ENCODE measurements at places on chromosomes 16 and 17. TPM values are rescaled to one million over a fixed set of nuclear protein-coding genes. Genes with fewer than 3 reads are reported as not detected.

GRCh38 chr16:75909746-75910145 is 183.5 kb upstream of the CPHXL start:
- H3K4me1 ChIP-seq = no peaks in the 10 kb centered on the region
- no peaks in the 10 kb centered on the region for H3K27me3 ChIP-seq
- DNase-seq = no peak
- H3K36me3 ChIP-seq = no peaks in the 10 kb centered on the region
- H3K27ac ChIP-seq = no peak overlapping the region

GRCh38 chr17:6471531-6472465 is 27.5 kb downstream of the PIMREG start:
- peaks cover 2% of the 10 kb centered on the region for H3K27me3 ChIP-seq
- no peak for DNase-seq
- no peak overlapping the region for H3K27ac ChIP-seq
- H3K4me1 ChIP-seq = peaks cover 24% of the 10 kb centered on the region
- H3K4me3 ChIP-seq = no peak overlapping the region

DNA sequence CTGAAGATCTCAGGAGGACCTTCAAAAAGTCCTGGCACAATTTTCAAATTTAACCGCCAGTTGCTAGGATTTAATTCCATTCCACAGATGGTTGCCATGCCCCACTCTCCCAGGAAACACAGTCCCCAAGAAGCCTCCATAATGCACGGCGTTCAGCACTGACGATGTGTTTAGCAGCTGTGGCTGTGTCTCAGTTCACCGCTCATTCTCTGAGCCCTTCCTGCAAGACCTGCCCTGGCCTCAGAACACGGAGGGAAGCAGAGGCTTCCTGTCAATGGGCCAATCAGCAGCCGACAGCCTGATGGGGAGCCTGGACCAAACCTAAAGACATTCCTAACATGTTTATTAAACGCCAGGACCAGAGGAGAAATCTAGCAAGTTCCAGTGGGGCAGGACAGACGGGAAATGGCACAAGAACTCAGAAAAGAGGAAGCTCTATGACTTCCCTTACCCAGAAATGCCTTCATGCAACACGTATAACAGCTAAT is 4.9 kb downstream of the MYLK3 start:
- DNase-seq = peak; percentile 50
- H3K36me3 ChIP-seq = no peaks in the 10 kb centered on the region
- H3K27ac ChIP-seq = peak overlapping the region; percentile 74
- H3K4me3 ChIP-seq = no peak overlapping the region

- H3K4me3 ChIP-seq = no peak overlapping the region
- no peaks in the 10 kb centered on the region for H3K4me1 ChIP-seq
- H3K27me3 ChIP-seq = no peaks in the 10 kb centered on the region
Measured at GRCh38 chr16:24088767-24089166, 167.4 kb upstream of the CACNG3 start.

The WFIKKN1 gene
- 0.22 TPM for total RNA-seq

The ITFG1 gene
- total RNA-seq = 92.3 TPM
